ENCODE measurements at places on chromosomes 7 and 10.

DNA sequence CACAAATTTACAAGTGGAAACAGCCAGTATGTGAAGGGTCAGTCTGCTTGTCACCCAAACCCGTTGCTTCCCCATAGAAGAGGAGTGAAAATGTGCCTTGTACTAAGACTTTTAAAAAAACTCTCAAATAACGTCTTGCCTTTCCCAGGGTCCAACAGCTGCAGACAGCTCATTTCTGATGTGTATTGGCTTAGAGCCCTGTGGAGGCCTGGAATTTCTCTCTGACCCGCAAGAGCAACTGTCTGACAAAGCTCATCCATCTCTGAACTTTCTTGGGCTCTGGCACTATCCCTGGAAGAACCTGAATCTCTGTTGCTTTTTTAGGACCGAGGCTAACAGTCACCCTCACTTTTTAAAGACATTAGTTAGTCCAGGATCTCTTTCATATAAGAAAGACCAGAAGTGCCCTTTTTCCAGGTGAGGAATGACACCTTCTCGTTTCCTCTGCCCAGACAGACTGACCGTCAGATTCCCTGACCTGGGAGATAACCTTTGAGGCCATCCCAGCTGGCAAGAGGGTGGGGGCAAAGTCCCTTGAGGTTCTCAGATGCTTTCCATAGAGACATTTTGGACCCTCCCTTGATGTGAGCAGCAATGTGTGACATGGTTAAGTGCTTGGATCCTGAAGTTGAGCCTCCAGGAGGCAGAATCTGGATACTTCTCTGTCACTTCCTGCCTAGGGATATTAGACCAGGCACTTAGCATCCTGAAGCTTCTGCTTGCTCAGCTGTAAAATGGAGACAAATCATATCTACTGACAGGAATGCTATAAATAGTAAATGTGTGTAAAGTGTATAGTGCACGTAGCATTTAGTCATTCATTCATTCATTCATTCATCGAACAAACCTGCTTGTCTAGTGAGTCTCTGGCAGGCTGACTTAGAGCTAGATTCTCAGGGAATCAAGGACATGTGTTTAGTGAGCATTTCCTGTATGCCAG is 4.5 kb upstream of the NODAL start:
- DNase-seq, result no peak

GRCh38 chr7:30977222-30977621 is 13.5 kb downstream of the GHRHR start:
- DNase-seq, result no peak

DNA sequence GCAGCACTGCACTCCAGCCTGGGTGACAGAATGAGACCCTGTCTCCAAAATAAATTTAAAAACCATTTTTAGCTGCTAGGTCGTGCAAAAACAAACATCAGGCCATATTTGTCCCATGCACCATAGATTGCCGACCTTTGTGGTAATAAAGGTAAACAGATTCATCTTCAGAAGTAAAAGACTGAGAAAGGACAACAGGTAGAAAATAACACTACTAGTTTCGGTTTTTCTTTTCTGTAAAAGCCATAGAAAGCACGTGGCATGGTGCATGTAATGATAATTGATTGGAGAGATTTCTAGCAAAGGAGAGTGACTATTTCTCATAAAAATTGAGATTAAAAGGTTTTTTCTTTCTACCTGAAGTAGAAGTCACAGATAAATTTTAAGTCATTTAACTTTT is 93.9 kb downstream of the DNAH11 start:
- no peak for DNase-seq

GRCh38 chr7:73721377-73721817 is 1.9 kb upstream of the STX1A start:
- DNase-seq, result peak; percentile 99

DNA sequence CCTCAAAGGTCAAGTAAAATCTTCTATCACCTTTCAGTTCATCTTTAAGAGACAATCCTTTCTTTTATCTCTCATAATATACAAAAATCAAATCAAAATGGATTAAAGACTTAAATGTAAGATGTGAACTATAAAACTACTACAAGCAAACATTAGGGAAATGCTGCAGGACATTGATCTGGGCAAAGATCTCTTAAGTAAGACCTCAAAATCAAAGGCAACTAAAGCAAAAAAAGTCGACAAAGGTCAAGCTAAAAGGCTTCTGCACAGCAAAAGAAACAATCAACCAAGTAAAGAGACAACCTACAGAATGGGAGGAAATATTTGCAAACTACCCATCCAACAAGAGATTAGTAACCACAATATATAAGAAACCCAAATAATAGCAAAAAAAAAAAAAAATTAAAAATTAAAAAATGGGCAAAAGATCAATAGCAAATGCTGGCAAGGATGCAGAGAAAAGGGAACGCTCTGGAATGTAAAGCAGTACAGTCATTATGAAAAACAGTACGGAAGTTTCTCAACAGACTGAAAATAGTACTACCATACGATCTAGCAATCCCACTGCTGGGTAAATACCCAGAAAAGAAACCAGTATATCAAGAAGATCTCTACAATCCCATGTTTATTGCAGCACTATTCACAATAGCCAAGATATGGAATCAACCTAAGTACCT is 41.7 kb downstream of the TNPO3 start:
- no peak for DNase-seq

DNA sequence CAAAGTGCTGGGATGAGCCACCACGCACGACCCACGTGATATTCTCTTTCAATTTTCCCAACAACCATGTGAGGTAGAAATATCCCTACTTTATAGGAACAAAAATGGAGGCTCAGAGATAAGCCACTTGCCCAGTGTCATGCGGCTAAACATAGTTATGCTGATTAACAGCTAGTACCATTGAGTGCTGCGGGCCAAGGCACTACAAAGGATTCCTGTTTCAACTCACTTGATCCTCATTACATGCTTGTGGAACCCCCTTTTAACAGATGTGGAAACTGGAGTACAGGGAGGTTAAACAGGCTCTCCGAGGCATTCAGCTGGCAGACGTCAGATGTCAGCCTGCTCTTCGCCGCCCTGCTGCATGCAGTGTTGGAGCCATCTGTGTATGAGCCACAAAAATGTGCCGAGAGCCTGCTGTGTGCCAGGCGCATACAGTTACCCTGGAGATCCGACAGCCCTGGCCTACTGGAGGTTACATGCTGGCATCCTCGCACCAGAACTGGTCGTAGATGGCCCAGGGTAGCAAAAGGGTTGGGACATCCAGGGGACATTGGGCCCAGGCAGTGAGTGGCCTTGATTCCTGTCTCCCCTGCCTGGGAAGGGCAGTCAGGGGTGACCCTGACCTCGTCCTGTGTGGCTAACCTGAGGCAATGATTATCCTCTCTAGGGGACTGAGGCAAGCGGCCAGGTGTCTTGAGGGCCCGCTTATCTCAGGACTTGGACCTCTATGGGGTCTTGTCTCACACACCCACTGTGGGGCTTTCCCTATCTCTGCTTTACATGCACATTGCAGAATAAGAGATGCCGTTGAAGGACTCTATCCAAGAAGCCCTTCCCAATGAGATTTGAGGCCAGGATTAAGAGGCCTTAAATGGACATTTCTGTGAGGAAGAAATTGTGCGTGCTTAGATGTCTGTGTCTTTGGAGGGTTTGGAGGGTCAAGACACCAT is 18.5 kb upstream of the SRGN start:
- DNase-seq, result peak; percentile 88

GRCh38 chr10:14891151-14891550 is 12.5 kb downstream of the SUV39H2 start:
- no peak for DNase-seq

DNA sequence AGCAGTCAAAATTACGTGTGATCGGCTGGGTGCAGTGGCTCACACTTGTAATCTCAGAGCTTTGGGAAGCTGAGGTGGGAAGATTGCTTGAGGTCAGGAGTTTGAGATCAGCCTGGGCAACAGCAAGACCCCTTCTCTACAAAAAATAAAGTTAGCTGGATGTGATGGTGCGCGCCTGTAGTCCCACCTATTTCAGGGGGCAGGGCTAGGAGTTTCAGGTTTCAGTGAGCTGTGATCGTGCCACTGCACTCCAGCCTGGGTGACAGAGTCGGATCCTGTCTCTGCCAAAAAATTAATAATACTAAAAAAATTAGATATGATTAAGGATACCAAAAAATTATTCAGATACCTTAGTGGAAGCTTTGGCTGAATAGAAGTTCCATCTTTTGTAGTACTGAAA is 136.4 kb downstream of the SDK1 start:
- DNase-seq, result no peak

All from NCI-H1694 treated with DMSO at 0.1 percent for 48 hours (cell line).